ENCODE measurements at places on chromosomes 16 and 17. TPM values are rescaled to one million over a fixed set of nuclear protein-coding genes. Genes with fewer than 3 reads are reported as not detected.

DNA sequence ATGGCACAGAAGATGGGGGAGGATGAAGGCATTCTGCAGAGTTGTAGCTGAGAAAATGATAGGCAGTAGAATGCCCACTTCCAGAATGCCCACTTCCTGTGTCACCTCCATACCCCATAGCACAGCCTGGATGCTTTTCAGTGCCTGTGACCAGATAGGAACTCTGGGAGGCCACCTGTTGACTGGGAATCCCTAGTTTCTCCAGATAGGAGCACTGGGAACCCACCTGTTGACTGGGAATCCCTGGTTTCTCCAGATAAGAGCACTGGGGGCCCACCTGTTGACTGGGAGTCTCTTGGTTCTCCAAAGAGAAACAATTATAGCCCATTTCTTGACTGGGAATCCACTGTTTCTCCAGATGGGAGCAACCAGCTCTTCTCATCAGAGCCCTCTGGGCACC, 11.6 kb downstream of the CPHXL start:
- H3K4me3 ChIP-seq = no peak overlapping the region
- no peaks in the 10 kb centered on the region for H3K4me1 ChIP-seq
- no peak for DNase-seq
- H3K27me3 ChIP-seq = no peaks in the 10 kb centered on the region
- no peaks in the 10 kb centered on the region for H3K36me3 ChIP-seq
- no peak overlapping the region for H3K27ac ChIP-seq

Gene CDH8
- 3.5 TPM for total RNA-seq

GRCh38 chr16:77043076-77043475, 147.9 kb upstream of the MON1B start:
- H3K36me3 ChIP-seq = no peaks in the 10 kb centered on the region
- no peak for DNase-seq
- H3K4me1 ChIP-seq = no peaks in the 10 kb centered on the region
- no peaks in the 10 kb centered on the region for H3K27me3 ChIP-seq

- no peaks in the 10 kb centered on the region for H3K36me3 ChIP-seq
- peaks cover 60% of the 10 kb centered on the region for H3K4me1 ChIP-seq
- DNase-seq = peak; percentile 80
- H3K4me3 ChIP-seq = no peak overlapping the region
- peak overlapping the region; percentile 8 for H3K27ac ChIP-seq
Measured at GRCh38 chr17:50830994-50831393, 4.4 kb upstream of the WFIKKN2 start.

GRCh38 chr16:15482068-15482747, 47.8 kb downstream of the BMERB1 start:
- peak; percentile 33 for DNase-seq
- no peak overlapping the region for H3K4me3 ChIP-seq
- no peak overlapping the region for H3K27ac ChIP-seq
- H3K4me1 ChIP-seq = no peaks in the 10 kb centered on the region
- H3K27me3 ChIP-seq = no peaks in the 10 kb centered on the region
- H3K36me3 ChIP-seq = no peaks in the 10 kb centered on the region

- peak overlapping the region; percentile 88 for H3K4me3 ChIP-seq
- H3K36me3 ChIP-seq = peaks cover 23% of the 10 kb centered on the region
- DNase-seq = no peak
- peaks cover 18% of the 10 kb centered on the region for H3K4me1 ChIP-seq
Measured at GRCh38 chr16:30875871-30876801, 17.7 kb downstream of the BCL7C start.

GRCh38 chr16:13038591-13038990, 137.2 kb downstream of the SHISA9 start:
- no peaks in the 10 kb centered on the region for H3K4me1 ChIP-seq
- no peaks in the 10 kb centered on the region for H3K27me3 ChIP-seq
- no peak overlapping the region for H3K27ac ChIP-seq
- no peak for DNase-seq
- no peak overlapping the region for H3K4me3 ChIP-seq

GRCh38 chr16:89104930-89105571, 11.4 kb downstream of the ACSF3 start:
- H3K36me3 ChIP-seq = peaks cover 67% of the 10 kb centered on the region
- no peaks in the 10 kb centered on the region for H3K27me3 ChIP-seq
- no peak overlapping the region for H3K27ac ChIP-seq
- no peaks in the 10 kb centered on the region for H3K4me1 ChIP-seq
